Esophagus squamous epithelium (tissue), 5 donors: ENCODE measurements at places on chromosomes 1 and 21.

DNA sequence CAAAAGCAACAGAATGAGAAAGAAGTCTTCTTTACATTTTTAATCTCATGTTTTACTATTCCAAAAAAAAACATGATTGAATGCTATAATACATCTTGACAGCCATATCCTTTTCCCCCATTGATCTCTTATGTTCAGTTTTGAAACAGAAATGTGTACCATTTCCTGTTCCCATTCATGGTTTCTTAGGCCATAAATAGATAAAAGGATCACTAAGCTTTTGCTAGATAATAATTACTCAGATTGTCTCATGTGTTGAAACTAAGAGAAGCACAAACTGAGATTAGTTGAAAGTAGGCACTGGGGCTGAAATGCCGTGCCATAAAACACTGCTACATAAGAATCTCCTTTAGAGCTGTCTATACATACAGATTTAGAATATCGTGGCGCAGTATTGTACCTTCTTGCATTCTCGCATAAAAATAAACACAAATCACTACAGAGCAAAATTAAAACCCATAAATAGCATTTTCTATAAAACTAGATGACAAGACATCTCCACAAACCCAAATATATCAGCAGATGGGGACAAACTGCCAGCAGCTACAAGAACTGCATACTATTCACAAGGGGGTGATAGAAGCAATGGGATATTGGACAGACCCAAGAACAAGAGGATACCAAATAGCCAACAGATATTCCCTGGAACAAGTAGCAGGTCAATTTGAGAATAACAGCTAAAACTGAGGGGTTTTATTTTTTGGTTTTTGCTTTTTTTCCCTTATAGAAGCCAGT, 405.3 kb upstream of the PRMT6 start:
- no peak for DNase-seq
- H3K36me3 ChIP-seq = no peaks in the 10 kb centered on the region
- no peaks in the 10 kb centered on the region for H3K4me1 ChIP-seq
- H3K27me3 ChIP-seq = no peaks in the 10 kb centered on the region
- no peak overlapping the region for H3K27ac ChIP-seq

DNA sequence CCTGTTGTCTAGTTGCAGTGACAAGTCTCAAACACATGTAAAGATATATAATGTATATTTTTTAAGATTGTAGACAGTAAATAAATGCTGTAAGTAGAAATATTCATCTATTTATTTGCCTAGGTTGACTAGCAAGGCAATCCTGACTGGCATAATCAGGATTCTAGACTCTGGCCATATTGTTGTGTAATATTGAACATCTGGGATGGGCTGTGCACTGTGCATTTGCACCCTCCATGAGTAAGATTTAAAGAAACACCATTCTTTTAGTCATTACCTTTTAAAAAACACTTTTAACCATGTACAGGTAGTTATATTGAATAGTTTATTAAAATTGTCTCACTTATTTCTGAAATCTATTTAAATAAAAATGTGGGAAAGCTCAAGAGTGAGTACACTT, 32.4 kb downstream of the RASAL2 start:
- peak overlapping the region; percentile 65 for H3K27ac ChIP-seq
- no peaks in the 10 kb centered on the region for H3K36me3 ChIP-seq

DNA sequence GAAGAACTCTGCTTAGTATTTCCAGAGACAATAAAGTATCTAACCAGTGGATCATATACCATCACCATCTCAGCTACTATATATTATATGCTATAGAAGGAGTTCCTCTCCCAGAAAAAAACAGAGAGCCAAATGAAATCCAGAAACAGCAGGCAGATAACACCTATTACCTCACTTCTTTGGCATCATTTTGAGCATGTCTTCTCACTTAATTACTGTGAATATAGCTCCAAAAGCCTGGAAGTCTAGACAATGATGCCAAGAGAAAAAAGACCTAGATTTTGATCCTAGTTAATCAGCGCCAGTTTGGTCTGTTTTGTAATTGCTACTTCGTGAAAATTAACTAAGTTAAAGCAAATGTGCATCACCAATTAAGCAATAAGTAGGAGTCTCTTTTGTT, 131.3 kb downstream of the EIF4G3 start:
- H3K27me3 ChIP-seq = no peaks in the 10 kb centered on the region
- H3K27ac ChIP-seq = no peak overlapping the region
- H3K4me3 ChIP-seq = no peak overlapping the region
- no peaks in the 10 kb centered on the region for H3K36me3 ChIP-seq
- H3K4me1 ChIP-seq = no peaks in the 10 kb centered on the region

DNA sequence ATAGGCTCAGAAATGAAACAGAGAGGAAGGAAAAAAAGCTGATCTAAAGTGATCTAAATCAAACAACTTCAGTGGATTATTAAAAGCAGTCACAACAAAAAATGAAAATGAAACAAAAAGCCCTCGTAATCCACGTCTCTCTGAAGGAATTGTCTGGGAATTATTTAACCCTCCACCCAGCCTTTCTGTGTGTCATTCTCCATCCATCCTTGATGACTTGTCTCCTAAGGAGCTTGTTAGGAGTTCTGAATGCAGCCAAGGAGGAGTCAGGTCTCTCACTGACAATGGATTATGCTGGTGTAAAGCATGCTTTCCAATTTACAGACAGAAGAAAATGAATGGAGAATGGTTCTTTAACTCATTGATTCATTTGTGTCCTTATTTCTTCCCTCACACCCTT, 359.3 kb upstream of the RUNX1 start:
- no peaks in the 10 kb centered on the region for H3K36me3 ChIP-seq
- no peak for DNase-seq
- H3K27me3 ChIP-seq = no peaks in the 10 kb centered on the region
- H3K27ac ChIP-seq = no peak overlapping the region
- H3K4me1 ChIP-seq = peaks cover 5% of the 10 kb centered on the region

- peak overlapping the region; percentile 76 for H3K27ac ChIP-seq
- peak; percentile 43 for DNase-seq
- no peaks in the 10 kb centered on the region for H3K36me3 ChIP-seq
- H3K4me3 ChIP-seq = no peak overlapping the region
- no peaks in the 10 kb centered on the region for H3K27me3 ChIP-seq
- H3K4me1 ChIP-seq = peaks cover 52% of the 10 kb centered on the region
Observed at GRCh38 chr1:226677027-226678020, 61.8 kb downstream of the ITPKB start.

DNA sequence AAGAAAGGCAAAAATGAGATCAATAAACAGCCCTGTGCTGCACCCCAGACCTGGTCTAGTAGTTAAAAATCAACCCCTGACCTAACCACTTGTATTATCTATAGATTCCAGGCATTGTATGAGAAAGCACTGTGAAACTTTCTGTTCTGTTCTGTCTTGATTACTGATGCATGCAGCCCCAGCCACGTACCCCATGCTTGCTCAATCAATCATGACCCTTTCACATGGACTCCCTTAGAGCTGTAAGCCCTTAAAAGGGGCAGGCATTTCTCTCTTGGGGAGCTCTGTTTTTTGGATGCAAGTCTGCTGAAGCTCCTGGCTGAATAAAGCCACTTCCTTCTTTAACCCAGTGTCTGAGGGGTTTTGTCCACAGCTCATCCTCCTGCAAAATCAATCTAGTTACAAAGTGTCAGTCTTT, 24.2 kb upstream of the CD34 start:
- DNase-seq = no peak
- no peak overlapping the region for H3K4me3 ChIP-seq
- H3K36me3 ChIP-seq = no peaks in the 10 kb centered on the region
- no peaks in the 10 kb centered on the region for H3K27me3 ChIP-seq
- no peaks in the 10 kb centered on the region for H3K4me1 ChIP-seq

GRCh38 chr1:173866413-173867115, 1.2 kb downstream of the GAS5 start:
- H3K27me3 ChIP-seq = no peaks in the 10 kb centered on the region
- H3K4me3 ChIP-seq = peak overlapping the region; percentile 76
- H3K4me1 ChIP-seq = no peaks in the 10 kb centered on the region

DNA sequence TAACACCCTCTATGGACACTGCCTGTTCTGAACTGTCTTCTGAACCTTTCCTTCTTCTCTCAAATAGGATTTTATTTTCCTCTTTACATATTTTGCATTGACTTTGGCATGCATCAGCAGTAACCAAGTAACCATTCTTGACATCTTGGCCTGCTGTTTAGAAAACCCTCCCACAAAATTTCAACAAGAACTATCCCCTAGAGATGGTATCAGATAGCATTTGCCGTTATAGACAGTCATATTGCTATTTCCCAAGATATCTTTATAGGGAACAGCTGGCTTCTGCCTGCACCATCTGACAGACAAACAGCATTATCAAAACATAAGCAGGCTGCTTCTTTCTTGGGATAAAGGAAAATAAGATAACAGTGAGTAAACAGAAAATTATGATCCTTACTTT, 54.7 kb downstream of the LHX8 start:
- no peaks in the 10 kb centered on the region for H3K4me1 ChIP-seq
- DNase-seq = no peak
- no peaks in the 10 kb centered on the region for H3K36me3 ChIP-seq
- no peak overlapping the region for H3K27ac ChIP-seq

GRCh38 chr21:42581993-42582786, 68.5 kb downstream of the SLC37A1 start:
- peaks cover 8% of the 10 kb centered on the region for H3K4me1 ChIP-seq
- no peak overlapping the region for H3K4me3 ChIP-seq
- DNase-seq = no peak
- no peak overlapping the region for H3K27ac ChIP-seq
